B cell (primary cell): ENCODE measurements at places on chromosomes 7 and 10.

DNA sequence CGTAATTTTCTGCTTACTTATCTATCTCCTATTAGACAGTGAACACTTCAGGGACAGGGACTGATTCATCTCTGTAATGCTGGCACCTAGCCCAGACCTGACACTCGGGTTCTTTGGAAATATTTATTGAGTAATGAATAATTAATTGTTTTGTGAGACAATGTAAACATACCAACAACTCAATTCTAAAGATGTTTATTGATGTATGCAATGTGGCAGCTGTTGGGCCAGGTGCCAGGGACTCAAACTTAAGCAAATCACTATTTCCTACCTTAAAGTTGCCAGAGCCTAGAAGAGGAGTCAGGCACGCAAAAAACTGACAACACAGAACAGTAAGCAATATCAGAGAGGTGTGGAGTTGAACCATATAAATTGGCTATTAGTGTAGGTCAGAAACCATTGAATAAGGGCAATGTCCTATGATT is 63.6 kb upstream of the BMPER start:
- DNase-seq, result no peak

- no peak for DNase-seq
These were observed 379.7 kb downstream of the RPS24 start for GRCh38 chr10:78413076-78414055.

DNA sequence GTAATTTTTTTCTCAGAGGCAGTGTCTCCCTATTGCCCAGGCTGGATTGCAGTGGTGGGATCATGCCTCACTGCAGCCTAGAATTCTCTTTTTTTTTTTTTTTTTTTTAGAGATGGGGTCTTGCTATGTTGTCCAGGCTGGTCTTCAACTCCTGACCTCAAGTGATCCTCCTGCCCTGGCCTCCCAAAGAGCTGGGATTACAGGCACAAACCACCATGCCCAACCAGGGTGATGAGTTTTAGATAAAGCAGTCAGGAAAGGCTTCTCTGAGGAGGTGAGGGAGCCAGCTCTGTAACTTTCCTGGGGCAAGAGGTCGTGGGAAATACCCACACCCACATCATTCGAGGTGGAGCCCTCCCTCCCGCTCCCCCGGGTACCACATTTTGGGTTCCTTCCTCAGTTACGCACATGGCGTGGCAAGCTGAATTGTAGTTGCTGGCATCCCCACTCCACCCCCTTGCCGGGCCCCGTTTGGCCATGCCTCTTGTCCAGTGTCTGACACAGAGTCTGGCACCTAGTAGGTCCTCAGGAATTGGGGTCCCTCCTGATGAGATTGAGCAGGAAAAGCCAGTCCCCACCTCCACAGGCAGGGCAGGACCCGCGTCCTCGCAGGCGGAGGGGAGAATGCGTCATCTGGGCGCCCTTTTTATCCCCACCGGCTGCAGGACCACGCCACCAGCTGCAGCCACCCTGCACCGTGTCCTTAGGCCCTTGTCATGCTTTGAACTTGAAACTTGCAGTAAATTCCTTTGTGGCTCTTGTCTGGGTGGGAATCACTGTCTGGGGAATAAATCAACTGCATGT is 43.4 kb downstream of the CLIP2 start:
- DNase-seq, result no peak

DNA sequence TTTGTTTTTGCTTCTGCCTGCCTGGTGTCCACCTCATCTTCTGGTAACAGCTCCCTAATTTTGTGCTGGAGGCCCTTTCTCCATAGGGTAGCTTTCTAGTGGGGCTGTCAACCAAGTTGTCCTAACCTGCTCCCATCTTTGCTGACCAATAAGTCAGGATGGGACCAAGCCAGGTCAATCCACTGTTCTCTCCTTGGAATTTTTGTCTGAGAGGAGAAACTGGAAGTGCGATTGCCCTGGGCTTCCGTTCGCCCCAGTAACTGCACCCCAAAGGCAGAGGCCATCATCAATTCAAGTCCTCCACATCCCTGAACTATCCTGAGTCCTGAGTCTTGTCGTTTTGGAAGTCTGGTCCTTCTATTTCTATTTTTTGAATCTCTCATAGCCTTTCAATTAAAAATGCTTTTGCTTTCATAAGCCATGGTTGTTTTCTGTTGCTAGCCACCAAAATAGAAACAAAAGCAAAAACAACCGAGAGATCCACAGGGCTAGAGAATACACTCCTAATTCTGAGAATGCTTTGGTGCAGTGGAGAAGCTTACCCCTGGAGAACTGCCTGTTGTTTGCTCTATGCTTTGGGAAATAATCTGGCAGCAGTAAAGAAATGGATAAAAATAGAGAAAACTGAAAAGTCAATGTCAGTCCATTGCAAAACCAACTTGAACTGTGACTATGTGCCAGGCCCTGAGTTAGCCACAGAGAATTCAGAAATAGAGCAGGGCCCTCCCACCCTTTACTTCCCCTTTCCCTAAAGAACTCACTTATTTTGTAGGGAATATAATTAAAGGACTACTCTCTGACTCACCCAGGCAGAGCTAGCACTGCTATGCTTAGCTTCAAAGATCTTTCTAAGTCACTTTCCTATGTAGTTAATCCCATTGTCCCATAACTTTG is 368.1 kb downstream of the CXCL12 start:
- DNase-seq, result no peak

- DNase-seq, result no peak
These were observed 443.7 kb upstream of the LRRN3 start for GRCh38 chr7:110647266-110647665.

DNA sequence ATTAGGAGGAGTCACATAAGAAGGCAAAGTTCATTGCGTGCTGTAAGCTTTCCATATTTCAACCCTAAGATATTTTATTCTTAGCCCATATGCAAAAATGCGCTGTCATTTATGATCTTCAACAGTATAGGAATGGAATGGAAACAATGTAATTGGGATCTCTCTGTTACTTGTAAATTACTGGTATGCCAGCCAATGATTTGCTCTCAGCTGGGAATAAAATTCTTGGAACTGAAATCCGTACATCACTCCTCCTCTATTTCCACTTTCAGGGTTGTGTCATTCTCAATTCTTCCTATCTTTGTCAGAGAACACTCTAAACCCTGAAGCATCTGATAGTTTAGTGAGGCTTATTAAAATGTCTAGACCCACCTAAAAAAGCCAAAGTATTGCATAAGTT is 80.7 kb upstream of the STEAP4 start:
- DNase-seq, result no peak

DNA sequence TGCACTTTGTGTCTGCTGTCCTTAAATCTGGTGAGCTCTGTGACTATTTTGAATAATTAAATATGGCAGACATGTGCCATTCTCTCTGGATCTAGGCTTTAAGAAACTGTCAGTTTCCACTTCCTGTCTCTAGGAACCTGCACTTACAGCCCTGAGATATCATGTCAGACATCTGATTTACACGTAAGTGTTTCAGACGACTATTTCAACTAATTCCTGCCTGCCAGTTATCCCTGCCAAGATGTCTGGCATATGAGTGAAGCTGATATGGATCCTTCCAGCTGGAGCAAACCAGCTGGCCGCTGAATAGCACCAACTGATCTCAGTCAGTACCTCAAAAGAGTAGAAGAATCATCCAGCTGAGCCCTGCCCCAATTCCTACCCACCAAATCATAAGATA is 362.2 kb upstream of the SMIM30 start:
- no peak for DNase-seq

DNA sequence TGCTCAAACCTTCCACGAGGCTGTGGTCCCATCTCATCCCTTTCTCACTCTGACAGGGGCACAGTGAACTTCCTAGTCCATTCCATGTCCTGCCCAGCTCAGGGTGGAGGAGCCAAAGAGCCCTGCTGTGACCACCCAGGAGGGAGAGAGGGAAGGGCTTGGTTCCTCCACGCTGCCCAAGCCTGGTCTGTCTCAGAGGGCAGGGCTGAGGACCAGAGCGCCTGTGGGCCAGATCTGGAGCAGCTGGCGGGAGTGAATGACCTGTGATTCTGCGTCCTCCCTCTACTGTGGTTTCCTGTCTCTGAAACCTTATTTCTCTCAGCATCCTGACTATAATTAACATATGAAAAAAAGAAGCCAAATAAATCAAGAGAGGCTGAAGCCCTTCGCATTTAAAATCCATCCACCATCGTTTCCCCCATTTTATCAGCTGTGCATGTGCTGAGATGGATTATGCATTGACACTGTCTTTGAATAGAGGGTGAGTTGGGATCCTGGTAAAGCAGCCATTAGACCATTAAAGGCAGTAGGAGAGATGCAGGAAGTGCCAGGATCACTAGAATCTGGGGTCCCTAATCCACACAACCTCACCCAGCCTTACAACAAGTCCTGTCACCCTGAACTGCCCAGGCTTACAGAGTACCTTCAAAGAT is 165.6 kb downstream of the DPP6 start:
- no peak for DNase-seq

GRCh38 chr7:15489383-15489782 is 72.4 kb downstream of the AGMO start:
- DNase-seq, result no peak

- DNase-seq, result no peak
These were observed 314.7 kb downstream of the BICC1 start for GRCh38 chr10:58827381-58827780.

- DNase-seq, result no peak
These were observed 157.1 kb downstream of the SH3PXD2A start for GRCh38 chr10:103698266-103698665.

GRCh38 chr10:28300027-28300426 is 2.8 kb downstream of the MPP7 start:
- peak; percentile 25 for DNase-seq

GRCh38 chr7:20165146-20165510 is 52.1 kb downstream of the MACC1 start:
- no peak for DNase-seq

DNA sequence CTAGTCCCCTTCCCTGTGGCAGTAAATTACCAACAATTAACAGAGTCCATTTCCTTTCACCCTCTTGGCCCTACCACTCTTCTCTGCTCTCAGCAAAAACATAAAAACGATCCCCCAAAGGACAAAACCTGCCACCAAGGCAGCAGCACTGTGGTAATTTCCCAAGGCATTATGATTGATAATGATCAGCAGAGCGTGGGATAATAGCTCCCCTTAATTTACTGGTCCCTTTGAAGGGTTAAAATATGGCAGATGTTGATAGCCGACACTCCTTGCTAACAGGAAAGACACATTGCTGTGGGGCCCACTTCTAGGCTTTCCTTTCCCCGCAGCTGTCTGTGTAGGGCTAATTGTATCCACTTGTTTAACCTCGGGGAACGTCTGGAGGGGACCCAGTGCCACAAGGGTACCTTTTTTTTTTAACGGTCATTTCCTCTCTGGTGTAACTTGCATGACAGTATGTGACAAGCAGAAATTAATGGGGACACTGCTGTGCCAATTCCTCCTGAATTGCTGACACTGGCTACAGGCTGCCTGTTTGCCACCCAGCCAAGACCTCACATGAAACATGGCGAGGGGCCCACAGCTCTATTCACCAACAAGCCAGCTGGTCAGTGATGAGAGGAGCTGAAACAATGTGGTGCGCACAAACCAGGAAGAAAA is 81.3 kb downstream of the CDK6 start:
- no peak for DNase-seq

- no peak for DNase-seq
These were observed 3.1 kb downstream of the ZRANB1 start for GRCh38 chr10:124944982-124945381.

- DNase-seq, result no peak
These were observed 612.1 kb upstream of the MGMT start for GRCh38 chr10:128854963-128855362.

GRCh38 chr10:19908991-19909696 is 92.9 kb downstream of the PLXDC2 start:
- no peak for DNase-seq

- no peak for DNase-seq
These were observed 58.6 kb downstream of the ZMIZ1 start for GRCh38 chr10:79127151-79127961.

DNA sequence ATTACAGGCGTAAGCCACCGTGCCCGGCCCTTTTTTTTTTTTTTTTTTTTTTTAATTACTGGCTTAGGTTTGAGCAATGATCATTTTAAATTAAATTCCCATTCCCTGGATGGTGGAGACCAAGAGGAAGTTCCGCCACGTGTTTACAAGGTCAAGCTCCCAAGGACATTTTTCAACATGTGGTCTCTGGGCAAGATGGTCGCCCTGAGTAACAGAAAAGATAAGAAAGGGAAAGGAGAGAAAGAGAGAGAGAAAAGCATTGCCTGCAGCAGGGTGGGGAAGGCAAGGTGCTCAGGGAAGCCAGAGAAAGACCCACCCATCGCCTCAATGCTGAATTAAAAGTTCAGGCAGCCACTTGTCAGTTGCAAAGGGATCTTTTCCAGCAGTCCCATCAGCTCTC is 45.2 kb upstream of the CHST3 start:
- DNase-seq, result no peak

DNA sequence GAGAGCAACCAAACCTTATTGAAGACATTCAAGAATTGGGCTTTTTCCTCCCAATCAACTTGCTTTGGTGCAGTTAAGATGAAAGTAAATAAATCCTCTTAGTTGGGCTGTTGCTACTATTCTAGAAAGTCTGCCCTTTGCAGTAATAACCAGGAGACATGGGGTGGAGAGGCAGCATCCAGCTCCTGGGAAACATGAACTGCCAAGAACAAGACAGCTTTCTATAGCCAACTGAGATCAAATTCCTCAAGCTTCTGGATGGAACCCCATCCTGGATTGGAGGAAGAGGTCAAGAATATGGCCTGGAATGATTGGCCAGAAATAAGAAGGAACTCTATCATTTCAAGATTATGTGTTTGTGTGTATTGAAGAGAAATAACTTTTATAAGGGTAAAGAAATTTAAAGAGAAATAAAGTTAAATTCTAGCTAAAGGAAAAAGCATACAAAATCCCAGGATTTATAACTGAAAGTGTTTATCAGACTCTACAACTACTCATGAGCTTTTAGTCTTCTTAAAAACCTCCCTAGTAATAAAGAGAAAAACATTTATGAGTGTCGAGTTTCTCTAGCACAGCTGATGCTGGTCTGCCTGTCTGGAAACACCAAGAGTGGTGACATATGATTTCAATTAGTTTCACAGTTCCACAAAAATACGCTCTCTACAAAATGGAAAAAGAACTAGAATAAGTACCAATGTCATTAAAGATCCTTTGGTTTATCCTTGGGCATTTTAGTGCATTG is 70.1 kb upstream of the COL1A2 start:
- no peak for DNase-seq

GRCh38 chr10:30573721-30574431 is 55.7 kb downstream of the LYZL2 start:
- no peak for DNase-seq

- DNase-seq, result no peak
These were observed 444.0 kb upstream of the MGMT start for GRCh38 chr10:129023082-129023481.

DNA sequence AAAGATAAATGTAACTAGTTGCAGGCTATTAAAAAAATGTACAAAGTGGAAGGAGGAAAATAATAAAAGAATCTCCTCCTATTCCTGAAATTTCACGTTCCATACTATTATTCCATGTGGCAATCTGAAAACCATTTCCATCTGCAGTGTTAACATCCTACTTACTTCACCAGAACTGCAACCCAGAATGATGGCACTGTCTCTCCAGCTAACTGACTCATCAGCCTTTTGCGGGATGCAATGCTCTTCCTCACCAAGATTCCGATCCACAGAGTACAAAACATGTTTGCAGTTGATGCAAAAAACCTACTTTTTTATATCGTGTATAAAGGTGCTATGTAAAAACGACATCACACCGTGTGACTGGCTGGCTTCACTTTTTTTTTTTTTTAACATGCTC is 50.8 kb downstream of the ESYT2 start:
- no peak for DNase-seq

- DNase-seq, result no peak
These were observed 9.3 kb downstream of the TCF7L2 start for GRCh38 chr10:112959207-112959838.

- no peak for DNase-seq
These were observed 76.9 kb downstream of the ADARB2 start for GRCh38 chr10:1660386-1660785.
